ENCODE measurements at places on chromosomes 11 and 22. TPM values are rescaled to one million over a fixed set of nuclear protein-coding genes. Genes with fewer than 3 reads are reported as not detected.

CDKN1C gene
- 533 TPM for total RNA-seq

OR52E8 gene
- not detected for total RNA-seq

DPP3 gene
- total RNA-seq: 52.7 TPM

LIN7C gene
- 30.8 TPM for total RNA-seq

OR4C13 gene
- total RNA-seq: not detected

CNTF gene
- total RNA-seq: 3.0 TPM

MYOD1 gene
- total RNA-seq: 398 TPM

FANCF gene
- 5.6 TPM for total RNA-seq

CHADL gene
- total RNA-seq: 4.0 TPM

SOX6 gene
- 1.1 TPM for total RNA-seq

KCNA4 gene
- 0.40 TPM for total RNA-seq

STARD10 gene
- total RNA-seq: 19.0 TPM

MOGAT2 gene
- not detected for total RNA-seq

CNGA4 gene
- total RNA-seq: not detected

NNMT gene
- 921 TPM for total RNA-seq

CBLIF gene
- not detected for total RNA-seq

USP47 gene
- 75.4 TPM for total RNA-seq

GPR83 gene
- total RNA-seq: 0.05 TPM

TREH gene
- total RNA-seq: not detected

CHRM1 gene
- not detected for total RNA-seq

POU2AF1 gene
- not detected for total RNA-seq

TMPRSS5 gene
- 0.48 TPM for total RNA-seq

MUC5AC gene
- total RNA-seq: not detected

Measured in myocyte (in vitro differentiated cells).